OCI-M1 (cell line): ENCODE measurements at places on chromosomes 6 and 20.

GRCh38 chr6:16049168-16049567 lies 79.7 kb upstream of the MYLIP start:
- no peak for DNase-seq

GRCh38 chr6:163309491-163310026 lies 105.0 kb upstream of the QKI start:
- no peak for DNase-seq

- DNase-seq: peak; percentile 74
These were observed 73.1 kb downstream of the OR2B2 start for GRCh38 chr6:27838945-27839625.

- DNase-seq: peak; percentile 79
These were observed 494.7 kb upstream of the MAP3K7 start for GRCh38 chr6:91081452-91082067.

DNA sequence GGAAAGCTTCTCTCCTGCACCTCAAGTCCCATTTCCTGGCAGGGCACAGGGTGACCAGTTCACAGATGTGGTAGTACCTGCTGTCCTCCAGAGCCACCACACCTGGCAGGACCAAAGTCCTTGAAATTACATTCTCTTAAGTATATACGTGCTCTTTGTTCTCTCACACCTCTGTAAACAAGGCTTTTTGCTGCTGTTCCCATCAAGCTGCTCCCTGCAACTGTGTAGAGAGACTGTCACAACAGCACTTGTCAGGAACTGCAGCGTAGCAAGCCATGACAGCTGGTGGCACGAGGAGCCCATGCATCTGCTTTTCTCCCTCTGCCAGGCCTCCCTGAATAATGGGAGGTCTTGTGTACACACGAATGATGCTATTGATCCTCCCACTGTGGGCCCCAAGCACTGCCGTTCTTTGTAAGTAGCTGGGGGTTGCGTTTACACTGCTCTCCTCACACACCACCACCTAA lies 431.8 kb downstream of the CD83 start:
- no peak for DNase-seq

DNA sequence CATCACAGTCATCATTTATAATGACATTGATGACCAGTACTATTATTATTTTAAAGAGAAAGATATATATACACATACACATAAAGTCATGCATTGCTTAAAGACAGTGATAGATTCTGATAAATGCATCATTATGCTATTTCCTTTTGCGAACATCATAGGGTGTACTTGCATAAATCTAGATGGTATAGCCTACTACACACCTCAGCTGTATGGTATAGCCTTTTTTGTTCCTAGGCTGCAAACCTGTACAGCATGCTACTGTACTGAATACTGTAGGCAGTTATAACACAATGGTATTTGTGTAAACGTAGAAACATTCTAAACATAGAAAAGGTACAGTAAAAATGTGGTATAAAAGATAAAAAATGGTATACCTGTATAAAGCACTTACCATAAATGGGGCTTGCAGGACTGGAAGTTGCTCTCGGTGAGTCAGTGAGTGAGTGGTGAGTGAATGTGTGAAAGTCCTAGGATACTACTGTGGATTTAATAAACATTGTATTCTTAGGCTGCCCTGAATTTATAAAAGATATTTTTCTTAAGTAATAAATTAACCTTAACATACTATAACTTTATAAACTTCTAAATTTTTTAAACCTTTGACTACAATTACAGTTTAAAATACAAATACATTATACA lies 23.9 kb downstream of the QKI start:
- DNase-seq: no peak

DNA sequence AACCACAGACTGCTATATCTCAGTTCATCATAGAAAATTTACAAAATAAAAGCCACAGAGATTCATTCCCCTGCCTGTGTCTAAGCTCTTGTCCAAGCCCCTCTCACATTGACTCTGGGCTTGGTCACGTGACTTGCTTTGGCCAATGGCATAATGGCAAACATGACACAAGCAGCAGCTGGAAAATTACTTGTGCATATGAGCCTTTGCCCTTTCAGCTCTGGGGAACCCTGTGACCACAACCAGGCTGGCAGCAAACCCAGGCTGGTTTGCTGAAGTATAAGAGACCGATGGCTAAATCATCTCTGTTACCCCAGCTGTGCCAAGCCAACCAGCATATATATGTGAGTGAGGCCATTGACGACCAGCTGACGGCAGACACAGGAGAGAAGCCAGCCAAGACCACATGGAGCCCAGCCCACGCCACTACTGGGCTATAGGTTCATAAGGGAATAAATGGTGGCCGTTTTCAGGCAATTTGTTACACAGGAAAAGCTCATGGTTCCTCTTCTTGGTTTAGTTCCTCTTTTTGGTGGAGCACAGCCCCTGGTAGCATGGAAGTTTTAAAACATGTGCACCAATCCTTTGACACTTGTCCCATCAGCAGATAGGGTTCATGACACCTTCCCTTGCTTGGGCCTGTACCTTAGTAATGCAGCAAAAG lies 31.8 kb upstream of the RSPO4 start:
- DNase-seq: peak; percentile 85

- peak; percentile 31 for DNase-seq
These were observed 48.9 kb downstream of the HIVEP1 start for GRCh38 chr6:12060780-12061609.

DNA sequence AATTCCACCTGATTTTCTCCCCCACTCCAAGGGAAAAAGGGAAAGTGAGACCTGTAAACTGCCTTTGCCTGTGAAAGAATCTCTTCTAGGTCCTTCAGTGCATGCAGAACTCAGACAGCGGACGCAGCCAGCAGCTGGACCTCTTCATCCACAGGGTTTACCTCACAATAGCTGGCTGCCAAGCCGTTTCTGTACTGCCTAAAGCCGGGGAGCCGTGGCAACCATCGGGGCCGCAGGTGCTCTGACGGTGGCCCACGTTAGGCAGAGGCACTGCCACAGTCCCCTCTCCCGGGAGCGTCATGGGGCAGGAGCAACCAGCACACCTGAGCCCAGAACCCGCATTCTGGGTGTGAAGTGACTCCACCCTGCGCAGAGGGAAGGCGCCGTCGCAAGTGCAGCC lies 206.1 kb downstream of the TTLL2 start:
- no peak for DNase-seq

DNA sequence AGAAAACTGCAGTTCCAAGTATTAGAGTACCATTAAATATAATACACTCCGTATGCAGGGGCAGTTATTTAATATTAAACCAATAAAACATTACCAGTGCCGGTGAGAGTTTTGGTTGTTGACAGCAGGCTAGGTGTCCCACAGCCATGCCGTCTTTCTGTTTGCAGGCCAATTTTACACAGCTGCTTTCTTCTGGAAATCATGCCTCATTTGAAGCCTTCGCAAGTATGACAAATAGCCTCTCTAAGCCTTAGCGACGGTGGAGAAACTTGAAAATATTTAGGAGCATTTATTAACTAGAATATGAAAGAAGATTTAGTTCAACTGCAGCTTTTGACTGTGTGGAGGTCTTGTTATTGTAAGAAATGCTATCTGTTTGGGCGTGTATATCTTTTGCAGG lies 226.0 kb downstream of the BMP2 start:
- DNase-seq: no peak

DNA sequence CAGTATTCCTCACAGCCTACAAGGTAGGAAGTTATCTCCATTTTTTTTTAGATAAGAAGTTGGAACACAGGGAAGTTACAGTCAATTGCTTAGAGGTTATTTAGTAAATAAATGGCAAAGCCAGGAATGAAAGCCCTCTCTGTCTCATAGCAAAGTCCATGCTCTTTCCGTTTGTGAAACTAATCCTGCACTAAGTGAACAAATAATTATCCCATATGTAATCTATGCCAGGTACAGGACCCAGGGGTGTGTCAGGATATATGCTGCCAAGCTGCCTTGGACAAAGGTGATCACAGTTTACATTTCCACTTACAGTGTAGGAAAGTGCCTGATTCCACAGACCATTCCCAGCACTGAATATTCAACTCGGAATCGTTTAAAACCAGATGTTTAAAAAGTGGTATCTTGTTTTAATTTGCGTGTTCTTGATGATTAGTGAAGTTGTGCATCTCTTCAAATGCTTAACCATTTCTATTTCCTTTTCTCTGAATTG lies 13.6 kb upstream of the GMDS start:
- DNase-seq: no peak

GRCh38 chr6:158642097-158642601 lies 2.4 kb downstream of the DYNLT1 start:
- no peak for DNase-seq
